ENCODE measurements at places on chromosomes 3 and 15.

- DNase-seq = peak; percentile 45
Measured at GRCh38 chr3:120498556-120499346, 48.0 kb upstream of the FSTL1 start.

GRCh38 chr3:194852831-194853508 lies 167.3 kb downstream of the FAM43A start:
- no peak for DNase-seq

GRCh38 chr3:105959851-105960250 lies 91.0 kb upstream of the CBLB start:
- DNase-seq = no peak

DNA sequence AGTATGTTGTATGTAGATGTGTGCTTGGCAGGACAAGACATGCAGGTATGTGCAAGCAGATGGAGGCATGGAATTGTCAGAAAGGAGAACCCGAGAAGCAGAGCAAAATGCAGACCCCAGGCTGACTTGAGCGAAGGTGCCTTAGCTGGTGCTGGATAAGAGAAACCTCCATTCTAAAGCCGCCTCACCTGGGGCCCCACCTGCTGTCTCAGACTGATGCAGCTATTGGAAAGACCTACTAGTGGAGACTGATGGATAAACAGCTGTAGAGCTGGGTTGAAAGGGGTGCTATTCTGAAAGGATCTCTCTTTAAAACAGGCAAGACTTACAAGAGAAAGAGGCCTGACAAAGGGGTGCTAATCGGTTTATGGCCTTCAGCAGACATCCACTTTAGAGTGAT lies 86.2 kb downstream of the EPHB1 start:
- DNase-seq = peak; percentile 55

GRCh38 chr3:197736010-197736490 lies 654 bp downstream of the RUBCN start:
- peak; percentile 67 for DNase-seq

DNA sequence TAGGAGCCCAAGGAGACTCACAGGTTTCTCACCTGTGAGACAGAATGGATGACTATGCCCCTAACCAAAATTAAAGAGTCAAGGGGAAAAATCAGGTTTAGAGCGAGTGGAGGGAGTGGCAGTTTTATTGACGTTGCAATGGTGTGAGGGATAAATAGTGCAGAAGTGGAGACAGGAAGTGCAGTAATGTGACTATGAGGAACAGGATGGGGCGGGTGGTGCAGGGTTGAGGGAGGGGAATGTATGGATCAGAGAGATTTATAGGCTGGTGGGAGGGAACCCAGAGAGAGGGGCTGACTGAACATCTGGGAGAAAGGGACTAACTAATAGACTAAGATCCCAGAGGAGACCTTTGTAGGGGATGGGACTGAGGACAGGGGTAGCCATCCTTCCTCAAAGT lies 26.5 kb downstream of the EIF2AK4 start:
- DNase-seq = no peak

- DNase-seq = peak; percentile 39
Measured at GRCh38 chr3:134665243-134665642, 14.4 kb upstream of the KY start.

GRCh38 chr3:143753456-143753855 lies 94.8 kb downstream of the SLC9A9 start:
- no peak for DNase-seq

- peak; percentile 90 for DNase-seq
Measured at GRCh38 chr15:101615986-101616848, 36.0 kb downstream of the TM2D3 start.

- DNase-seq = no peak
Measured at GRCh38 chr3:184986366-184986889, 166.4 kb downstream of the C3orf70 start.

DNA sequence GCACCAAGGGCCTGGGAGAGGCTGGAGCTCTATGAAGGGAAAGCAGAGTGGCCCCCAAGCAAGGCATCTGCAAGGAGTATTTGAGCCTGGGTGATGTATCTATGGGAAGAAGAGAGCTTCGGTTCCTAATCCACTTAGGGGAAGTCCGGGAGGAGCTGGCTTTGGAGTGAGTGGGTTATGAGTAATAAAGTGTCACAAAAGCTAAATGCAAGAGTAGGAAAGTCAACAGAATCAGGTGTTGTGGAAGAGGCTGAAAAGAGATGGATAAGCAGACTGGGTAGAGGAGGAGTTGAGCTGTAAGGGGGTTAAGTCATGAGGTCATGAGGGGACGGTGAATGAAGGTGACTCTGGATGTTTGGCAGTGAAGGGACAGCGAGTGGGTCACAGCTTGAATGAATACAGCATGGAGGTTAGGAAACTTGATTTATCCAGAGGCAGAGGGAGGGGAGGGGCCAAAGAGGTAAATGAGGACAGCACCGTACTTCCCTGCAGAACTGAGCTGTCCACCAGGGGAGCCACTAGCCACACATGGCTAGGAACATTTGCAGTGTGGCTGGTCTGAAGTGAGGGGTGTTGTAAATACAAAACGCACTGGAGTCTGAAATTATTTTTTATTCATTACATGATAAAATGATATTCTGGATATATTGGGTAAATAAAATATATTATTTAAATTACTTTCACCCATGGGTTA lies 83.3 kb downstream of the ADCY5 start:
- DNase-seq = peak; percentile 85

DNA sequence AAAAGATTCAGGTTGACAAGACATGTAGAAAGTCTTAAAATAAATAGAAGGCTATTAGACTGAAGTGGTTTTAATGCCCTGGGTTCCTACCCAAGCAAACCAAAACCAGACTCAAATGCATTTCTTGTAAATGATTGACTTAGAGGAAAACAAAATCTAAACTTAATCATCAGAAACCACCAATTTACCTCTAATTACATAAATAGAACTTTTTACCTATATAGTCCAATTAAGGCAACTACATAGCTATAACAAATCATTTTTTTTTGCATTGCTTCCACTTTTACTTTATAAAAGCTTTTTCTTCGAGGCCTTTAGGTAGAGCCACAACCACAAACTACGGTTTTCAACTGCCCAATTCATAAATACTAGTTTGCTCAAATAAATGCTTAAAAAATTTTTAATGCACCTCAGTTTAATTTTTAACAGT lies 231.3 kb upstream of the ARHGEF26 start:
- no peak for DNase-seq

GRCh38 chr15:42159381-42160015 lies 3.1 kb upstream of the PLA2G4F start:
- no peak for DNase-seq

DNA sequence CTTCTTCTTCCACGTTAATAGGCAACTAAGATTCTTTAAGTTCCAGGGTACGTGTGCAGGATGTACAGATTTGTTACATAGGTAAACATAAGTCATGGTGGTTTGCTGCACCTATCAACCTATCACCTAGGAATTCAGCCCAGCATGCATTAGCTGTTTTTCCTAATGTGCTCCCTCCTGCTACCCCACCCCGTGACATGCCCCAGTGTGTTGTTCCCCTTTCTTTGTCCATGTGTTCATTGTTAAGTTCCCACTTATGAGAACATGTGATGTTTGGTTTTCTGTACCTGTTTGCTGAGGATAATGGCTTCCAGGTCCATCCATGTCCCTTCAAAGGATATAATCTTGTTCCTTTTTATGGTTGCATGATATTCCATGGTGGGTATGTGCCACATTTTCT lies 21.1 kb downstream of the GTF2A2 start:
- DNase-seq = no peak

- DNase-seq = no peak
Measured at GRCh38 chr15:63991706-63992105, 54.6 kb downstream of the DAPK2 start.

DNA sequence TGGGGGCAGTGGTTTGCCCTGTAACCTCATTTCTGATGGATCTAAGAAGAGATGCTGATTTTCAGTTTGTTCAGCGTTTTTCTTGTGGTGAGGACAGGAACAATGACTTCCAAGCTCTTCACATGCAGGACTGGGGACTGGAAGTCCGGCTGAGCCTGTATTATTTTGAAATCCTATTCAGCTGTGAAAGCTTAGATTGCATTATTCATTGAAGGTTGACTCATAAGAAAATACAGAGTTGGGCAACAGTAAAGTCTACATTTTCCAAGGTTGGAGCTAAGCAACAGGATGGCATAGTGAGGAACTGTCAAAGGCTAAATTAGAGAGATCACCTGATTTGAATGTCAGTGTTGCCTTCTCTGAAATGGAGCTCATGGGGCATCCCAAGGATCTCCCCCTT lies 230.9 kb upstream of the FEZF2 start:
- DNase-seq = no peak

DNA sequence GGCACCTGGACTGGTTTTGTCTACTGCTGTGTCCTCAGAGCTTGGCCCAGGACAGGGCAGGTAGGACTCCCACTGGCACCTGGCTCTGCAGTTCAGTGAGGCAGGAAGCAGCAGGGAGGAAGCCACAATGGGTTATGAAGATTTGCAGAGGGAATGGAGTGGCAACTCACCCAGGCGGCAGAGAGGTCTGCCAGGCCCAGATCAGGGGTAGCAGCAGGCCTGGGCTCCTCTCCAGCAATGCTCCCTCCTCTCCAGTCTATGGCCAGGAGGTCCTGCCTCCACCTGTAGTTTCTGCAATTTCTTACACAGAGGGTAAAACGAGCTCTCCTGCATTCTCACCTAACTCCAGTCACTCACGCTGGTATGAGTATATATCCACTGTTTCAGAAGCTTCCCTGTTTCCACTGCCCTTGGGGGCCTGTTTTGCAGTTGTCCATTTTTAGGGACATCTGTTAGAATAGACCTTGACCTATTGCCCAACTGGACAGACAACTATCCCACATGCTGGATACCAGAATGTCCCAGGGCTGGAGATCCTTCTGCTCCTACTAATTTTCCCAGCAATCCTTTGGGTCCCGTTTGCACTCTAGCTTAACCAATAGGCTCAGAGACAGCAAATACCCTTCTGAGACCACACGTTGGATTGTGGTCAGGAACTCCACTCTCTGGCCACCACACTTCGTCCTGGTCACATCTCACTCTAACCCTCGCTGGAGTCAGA lies 35.2 kb downstream of the HMCES start:
- DNase-seq = peak; percentile 33

GRCh38 chr3:73115806-73116205 lies 54.3 kb downstream of the EBLN2 start:
- no peak for DNase-seq

GRCh38 chr3:143035466-143036211 lies 34.3 kb downstream of the U2SURP start:
- no peak for DNase-seq

GRCh38 chr3:90054311-90054710 lies 946.9 kb downstream of the EPHA3 start:
- DNase-seq = no peak

DNA sequence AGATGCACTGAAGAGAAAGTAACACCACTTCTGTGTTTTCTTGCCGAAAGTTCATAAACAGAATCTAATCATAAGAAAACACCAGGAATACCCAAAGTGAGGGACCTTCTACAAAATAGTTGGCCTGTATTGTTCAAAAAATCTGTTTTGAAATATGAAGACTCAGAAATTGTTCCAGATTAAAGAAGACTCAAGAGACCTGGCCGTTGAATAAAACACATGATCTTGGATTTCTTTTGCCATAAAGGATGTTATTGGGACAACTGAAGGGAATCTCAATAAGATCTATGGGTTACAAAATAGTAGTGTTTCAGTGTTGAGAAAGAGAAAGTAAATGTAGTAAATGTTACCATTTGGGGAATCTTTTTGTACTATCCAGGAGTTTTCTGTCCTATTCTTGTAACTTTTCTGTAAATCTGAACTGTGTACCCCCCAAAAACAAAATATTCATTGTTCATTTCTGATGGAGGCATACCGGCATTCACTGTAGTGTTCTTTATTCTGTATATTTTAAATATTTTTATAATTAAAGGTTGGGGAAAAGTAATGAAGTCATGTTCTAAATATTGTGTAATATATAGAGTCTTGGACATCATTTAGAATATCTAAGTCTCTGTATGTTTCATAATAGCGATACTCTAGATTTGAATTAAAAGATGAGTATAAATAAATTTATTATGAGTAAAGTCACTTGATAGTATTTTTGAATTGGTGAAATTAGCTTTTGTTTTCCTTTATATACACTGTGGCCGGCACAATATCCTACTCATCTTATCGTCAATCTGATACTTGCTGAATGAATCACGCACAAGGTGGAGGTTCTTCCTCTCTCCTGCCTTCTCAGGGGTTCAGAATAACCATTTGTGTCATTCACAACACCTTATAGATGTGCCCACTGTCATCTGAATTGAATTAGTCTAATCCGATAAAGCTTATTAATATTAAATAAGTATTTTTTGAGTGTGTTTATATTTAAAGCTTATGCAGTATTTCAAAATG lies 66.7 kb downstream of the TRAK1 start:
- DNase-seq = no peak

GRCh38 chr15:63447017-63447676 lies 57.2 kb upstream of the USP3 start:
- no peak for DNase-seq

GRCh38 chr15:98715890-98716443 lies 67.6 kb downstream of the IGF1R start:
- DNase-seq = no peak

DNA sequence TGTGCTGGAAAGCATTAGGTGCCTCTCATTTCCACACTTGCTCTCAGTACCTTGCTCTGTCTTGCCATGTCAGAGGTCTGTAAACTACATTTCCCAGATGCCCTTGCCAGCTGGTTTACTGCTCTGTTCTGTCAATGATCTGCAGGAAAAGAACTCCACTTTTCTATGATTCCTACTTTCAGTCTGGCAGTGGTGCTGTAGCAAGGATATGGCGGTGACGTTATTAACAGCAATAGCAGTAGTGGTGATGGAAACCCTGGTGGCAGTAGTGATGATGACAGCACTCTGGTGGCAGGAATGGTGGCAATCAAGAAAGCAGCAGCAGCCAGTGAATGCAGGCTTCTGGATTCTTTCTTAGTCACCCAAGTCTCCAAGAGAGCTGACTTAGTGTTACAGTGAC lies 665.2 kb downstream of the DIPK2A start:
- DNase-seq = peak; percentile 3

GRCh38 chr3:128170866-128171516 lies 17.7 kb downstream of the EEFSEC start:
- peak; percentile 55 for DNase-seq

- no peak for DNase-seq
Measured at GRCh38 chr3:57335283-57335938, 42.9 kb upstream of the ASB14 start.

DNA sequence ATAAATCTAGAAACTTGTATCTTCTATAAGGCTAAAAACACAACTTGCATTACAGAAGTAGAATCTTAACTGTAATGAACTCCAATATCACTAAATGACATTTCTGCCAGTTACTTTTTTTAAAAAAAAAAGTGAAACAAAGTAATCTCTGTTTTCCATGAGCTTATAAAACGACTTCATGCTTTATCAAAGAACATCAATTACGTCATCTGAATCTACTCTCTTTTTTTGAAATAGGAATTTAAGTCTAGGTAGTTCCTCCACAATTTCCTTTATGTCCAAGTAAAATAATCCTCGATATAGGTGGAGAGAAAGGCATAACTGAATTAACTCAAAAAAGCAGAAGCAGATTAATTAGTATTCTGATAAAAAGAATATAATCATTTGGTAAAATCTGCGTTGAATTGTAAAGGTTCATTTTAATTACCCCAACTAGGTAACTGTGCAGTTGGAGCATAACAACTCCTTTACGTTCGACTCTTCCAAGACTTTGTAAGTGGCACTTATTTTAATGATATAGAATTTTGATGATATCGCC lies 1.4 kb downstream of the UACA start:
- DNase-seq = no peak

- DNase-seq = no peak
Measured at GRCh38 chr3:48596676-48597407, 1.7 kb upstream of the COL7A1 start.

GRCh38 chr15:64851503-64851840 lies 9.8 kb downstream of the PLEKHO2 start:
- peak; percentile 51 for DNase-seq

- DNase-seq = no peak
Measured at GRCh38 chr3:76487446-76487845, 552.5 kb upstream of the ROBO2 start.
